Erythroblast (primary cell): ENCODE measurements at places on chromosomes 4 and X.

DNA sequence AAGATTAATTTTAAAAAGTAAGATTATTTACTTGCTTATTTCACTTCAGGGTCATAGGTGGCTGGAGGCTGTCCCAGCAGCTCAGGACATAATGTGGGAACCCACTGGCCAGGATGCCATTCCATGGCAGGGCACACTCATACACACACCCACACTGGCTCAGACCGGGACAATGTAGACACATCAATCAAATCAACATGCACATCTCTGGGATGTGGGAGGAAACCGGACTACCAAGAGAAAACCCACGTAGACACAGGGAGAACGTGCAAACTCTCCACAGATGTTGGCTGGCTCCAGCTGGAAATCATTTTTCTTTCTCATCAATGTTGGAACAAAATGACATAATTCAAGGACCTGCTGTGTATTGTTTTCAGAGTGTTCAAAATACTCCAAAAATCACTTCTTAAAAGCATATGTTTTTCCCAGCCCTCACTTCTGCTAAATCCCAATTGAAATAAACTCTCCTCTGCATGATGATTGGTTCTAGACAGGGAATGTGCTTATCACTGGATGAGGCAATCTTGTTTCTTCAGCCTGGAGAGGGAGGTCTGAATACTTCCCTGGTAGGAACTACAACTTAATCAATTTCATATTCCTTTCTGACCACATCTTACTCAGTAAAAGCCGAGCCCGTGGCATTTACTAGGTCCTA lies 18.6 kb upstream of the CPE start:
- no peak for DNase-seq

GRCh38 chrX:119512146-119512800 lies 44.0 kb downstream of the SLC25A5 start:
- peak; percentile 66 for DNase-seq

GRCh38 chr4:7312691-7313090 lies 120.4 kb downstream of the SORCS2 start:
- DNase-seq, result no peak

DNA sequence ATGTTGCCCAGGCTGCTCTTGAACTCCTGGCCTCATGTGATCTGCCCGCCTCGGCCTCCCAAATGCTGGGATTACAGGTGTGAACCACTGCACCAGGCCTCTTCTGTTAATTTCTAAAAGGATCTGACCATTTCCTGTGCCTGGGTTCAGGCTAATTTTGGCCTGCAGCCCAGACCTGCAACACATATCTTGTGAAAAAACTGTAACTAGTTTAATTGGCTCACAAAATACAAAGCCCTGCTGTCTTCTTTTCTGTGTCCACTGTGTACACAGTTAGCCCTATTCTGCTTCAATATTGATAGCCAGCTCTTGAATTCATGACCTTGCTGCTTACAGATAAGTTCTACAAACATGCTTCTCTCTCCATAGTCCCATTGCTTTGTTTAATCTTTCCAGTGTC lies 753.5 kb downstream of the PDHA2 start:
- DNase-seq, result peak; percentile 22

- no peak for DNase-seq
Measured at GRCh38 chrX:143472347-143472938, 44.8 kb downstream of the SPANXN3 start.

GRCh38 chrX:69424910-69425309 lies 79.2 kb upstream of the NALF2 start:
- DNase-seq, result no peak

- DNase-seq, result no peak
Measured at GRCh38 chrX:40871385-40872082, 136.2 kb upstream of the MED14 start.

GRCh38 chrX:24202465-24203031 lies 53.0 kb downstream of the ZFX start:
- no peak for DNase-seq

DNA sequence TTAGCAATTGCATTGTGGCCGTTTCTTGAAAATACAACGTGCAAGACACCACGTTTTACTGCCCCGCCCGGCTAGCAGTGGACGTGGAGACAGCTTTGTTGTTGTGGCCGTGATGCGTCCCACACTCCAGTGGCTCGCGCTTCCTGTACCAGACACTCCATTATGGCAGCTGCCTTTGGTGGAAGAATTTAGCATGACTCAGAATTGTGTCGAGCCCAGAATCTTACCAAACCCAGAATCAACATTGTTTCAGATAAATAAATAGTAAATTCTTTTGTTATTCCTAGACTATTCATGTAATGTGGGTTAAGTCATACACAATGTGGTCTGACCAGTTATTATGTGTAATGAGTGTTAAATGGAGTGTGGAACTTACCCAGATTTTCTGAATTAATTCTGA lies 25.3 kb upstream of the S100P start:
- no peak for DNase-seq

- DNase-seq, result no peak
Measured at GRCh38 chrX:68705986-68706385, 58.5 kb downstream of the STARD8 start.

GRCh38 chr4:184019667-184020623 lies 114.8 kb downstream of the STOX2 start:
- DNase-seq, result no peak

- DNase-seq, result peak; percentile 31
Measured at GRCh38 chrX:13254076-13254785, 65.6 kb downstream of the ATXN3L start.

- no peak for DNase-seq
Measured at GRCh38 chrX:15202454-15203177, 67.3 kb downstream of the ASB9 start.

DNA sequence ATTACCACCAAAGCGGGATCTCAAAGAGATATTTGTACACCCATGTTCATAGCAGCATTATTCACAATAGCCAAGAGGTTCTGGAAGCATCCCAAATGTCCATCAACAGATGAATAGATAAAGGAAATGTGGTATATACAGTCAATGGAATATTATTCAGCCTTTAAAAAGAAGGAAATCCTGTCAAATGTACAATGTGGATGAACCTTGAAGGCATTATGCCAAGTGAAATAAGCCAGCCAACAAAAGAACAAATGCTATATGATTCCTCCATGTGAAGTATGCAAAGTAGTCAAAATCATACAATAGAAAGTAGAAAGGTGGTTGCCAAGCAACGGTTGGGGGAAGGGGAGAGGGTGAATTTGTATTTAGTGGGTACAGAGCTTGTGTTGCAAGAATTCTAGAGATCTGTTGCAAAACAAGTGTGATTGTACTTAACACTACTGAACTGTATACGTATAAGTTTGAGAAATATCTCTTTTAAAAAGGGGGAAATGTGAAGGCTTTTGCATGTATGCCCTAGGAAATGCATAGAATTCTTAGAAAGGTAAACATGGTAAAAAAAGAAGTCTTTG lies 5.0 kb upstream of the ZRSR2 start:
- no peak for DNase-seq
